ENCODE measurements at places on chromosomes 5 and 9.

- DNase-seq: no peak
Observed at GRCh38 chr9:18235181-18235908, 238.6 kb upstream of the ADAMTSL1 start.

DNA sequence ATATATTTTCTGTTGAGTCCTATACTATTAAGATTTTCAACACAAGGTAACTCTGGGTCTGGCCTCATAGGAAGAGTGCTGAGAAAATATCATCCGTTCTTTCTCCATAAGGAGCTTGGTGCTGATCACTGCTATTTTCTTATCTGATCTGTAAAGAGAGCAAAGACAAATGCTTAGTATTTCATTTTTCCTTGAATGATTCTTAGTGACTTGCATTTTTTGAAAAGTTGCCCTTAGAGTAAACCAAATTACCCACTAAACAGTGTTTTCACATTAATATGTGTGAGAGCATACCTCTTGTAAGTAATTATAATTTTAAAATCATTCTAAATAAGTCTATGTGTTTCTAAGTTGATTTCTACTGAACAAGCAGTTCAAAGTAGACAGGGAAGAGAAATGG lies 121.3 kb upstream of the CTSV start:
- DNase-seq: no peak

DNA sequence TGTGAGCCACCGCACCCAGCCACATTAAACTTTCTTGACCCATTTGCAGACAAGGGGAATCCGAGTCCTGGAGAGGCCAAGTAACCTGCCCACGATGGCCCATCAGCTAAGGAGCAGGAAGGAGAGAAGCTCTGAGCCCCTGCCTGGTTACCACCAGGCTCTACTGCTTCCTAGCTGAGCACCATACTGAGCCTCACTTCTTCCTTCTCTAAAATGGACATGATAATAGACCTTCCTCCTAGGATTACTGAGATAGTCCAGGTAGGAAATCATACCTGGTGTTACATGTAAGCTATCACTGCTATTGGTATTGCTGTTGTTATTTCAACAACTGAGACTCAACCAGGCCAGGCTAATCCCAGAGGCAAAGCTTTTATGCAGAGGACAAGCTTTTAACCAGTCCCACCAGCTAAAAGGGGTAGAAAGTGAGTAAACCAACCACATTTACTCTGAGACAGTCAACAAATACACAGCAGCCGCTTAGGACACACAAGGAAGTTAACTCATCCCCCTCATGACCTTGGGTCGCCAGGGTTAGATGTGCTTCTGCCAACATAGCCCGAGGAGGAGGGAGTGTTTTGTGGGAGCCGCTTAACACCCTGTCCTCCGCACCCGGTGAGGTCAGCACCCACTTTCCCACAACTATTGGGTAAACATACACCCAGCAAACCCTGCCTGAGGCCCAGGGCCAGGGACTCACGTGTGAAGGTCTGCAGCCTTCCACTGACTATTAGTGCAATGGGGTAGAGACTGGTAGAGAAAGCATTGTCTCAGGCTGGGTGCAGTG lies 20.6 kb upstream of the PTGES start:
- DNase-seq: no peak

DNA sequence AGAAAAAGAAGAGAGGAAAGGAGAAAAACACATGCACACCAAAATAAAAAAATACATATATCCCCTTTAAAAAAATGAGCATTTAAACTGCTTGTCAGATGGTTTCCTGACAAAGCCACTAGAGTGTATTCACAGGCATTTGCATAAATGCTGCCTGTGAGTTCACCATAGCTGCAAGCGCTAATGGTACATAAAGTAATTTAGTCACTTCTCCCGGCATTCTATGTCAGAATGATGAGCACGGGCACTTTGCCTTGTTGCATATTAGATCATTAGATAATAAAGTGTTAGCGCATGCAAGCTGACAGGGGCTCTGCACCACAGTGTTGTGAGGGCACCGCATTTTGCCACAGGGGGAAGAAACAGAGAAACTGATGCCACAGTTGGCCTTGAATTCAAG lies 280.6 kb downstream of the EBF1 start:
- no peak for DNase-seq

DNA sequence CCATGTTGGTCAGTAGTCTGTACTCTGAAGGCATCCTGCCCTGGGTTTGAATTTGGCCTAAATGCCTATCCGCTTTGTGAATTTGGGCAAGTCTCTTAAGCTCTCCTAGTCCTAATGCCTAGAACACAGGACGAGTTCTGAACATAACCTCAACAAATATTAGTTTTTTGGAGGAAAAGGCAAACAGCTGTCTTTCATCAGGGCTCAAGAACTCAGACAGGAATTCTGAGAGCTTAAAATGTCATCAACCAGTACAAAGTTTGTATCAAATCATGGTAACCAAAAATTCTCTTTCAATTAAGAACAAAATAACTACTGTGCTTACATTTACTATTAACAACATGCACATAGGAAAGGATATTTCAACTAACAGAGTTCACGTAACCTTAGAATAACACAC lies 182.5 kb upstream of the PPP1R2B start:
- DNase-seq: no peak

DNA sequence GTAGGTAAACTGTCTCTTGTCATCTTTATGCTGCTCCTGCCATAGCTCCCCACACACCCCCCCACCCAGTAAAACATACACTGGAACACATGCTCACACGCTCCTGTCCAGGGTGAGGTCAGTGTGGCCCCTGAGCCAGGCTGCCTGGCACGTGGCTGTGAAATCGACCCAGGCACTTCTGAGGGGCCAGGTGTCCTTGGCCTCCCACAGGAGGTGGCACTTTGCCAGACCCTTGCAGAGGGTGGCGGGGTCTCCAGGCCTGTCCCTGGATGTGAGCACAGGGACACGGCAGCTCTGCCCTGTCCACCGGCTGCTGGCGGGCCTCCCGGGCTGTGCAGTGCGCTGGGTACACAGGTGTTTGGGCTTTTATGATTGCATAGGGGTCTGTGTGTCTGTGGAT lies 10.0 kb upstream of the CRB2 start:
- DNase-seq: no peak

DNA sequence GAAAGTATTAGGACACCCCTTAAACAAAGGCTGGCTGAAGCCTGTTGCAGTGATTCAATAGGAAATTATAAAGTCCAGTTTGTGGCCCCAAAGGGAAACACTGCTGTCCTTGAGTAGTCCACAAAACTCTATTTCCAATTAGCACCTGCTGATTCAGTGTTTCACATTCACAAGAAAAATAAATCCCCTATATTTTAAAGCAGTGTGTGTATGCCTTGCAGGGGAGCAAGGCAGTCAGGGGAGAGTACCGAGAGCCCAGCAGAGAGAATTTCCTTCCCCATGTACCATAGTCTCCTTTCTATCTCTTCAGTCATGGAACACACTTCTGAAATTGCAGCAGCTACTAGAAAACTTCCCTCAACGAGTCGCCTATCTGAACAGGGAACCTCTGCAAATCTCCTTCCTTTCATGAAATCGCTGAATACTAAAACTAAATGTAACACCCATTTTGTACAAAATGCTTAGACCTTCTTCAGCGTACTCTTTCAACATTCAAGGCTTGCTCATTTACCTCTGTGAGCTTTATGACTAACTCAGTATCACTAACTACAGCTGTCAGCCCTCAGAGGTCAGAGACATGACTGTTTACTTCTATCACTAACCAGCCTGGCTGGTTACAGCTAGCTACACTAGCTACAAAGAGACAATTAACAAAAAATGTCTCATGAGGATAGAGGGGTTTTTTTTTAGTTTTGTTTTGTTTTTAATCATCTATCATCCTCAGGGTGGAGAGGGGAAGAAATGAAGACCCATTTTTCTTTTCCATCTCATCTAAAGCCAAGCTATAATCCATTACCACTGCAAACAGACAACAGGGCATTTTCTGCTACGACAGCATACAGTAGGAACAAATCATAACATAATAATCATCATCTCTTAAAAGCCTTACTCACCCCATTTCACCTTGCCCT lies 188.7 kb downstream of the EBF1 start:
- DNase-seq: no peak

GRCh38 chr9:127455324-127455992 lies 4.1 kb downstream of the LRSAM1 start:
- no peak for DNase-seq

DNA sequence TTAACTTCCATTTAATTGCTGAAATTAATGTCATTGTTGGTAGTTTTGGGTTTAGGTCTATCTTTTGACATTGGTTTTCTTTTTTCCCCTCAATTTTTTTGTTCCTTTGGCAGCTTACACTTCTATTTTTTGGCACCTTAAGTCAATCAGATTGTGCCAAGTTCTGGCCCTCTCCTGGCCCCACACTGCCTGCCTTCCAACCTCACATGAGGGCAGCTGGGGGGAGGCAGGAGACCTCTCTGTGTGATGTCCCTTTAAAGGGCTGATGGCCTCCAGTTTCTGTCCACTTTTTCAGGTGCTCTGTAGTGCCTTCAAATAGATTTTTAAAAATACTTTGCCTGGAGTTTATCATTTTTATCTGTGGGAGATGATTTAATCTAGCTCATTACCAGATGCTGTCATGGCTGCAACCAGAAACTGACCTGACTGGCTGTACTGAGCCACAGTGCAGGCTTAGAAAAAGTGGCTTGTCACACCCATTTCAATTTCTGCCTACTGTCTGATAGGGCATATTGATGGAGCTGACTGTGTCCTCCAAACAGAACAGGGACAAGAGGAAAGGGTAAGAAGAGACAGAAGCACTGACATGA lies 196.6 kb downstream of the FANCC start:
- no peak for DNase-seq

- DNase-seq: no peak
Observed at GRCh38 chr5:33595303-33595702, 154.5 kb downstream of the TARS1 start.

- DNase-seq: no peak
Observed at GRCh38 chr9:109765830-109766229, 14.2 kb upstream of the PALM2AKAP2 start.

DNA sequence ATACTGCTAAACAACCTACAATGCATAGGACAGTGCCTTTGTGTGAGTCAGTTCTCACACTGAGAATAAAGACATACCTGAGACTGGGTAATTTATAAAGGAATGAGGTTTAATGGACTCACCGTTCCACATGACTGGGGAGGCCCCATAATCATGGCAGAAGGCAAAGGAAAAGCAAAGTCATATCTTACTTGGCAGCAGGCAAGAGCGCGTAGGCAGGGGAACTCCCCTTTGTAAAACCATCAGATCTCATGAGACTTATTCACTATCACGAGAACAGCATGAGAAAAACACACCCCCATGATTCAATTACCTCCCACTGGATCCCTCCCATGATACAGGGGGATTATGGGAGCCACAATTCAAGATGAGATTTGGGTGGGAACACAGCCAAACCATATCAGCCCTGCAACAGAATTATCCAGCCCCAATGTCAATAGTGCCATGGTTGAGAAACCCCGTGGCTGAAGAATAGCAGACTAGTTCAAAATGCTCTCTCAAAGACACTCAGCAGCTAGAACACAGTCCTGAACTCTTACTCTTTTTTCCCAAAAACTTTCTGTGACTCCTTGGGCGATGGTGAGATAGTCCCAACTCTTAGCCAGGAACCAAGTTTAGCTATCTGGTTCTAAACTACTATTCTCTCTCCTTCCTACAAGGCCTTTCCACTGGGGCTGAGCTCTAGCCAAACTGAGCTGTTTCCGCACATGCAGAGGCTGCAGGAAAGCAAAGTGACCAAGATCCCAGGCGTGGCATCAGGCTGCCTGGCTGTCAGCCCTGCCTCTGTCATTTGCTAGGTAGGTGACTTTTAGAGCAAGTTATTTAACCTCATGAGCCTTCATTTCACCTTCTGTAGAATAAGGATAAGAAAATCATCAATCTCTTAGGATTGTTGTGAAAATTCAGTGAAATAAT lies 21.7 kb downstream of the FAT2 start:
- no peak for DNase-seq

GRCh38 chr9:87512311-87512710 lies 14.6 kb downstream of the DAPK1 start:
- DNase-seq: no peak

- no peak for DNase-seq
Observed at GRCh38 chr5:164356790-164357189, 851.4 kb downstream of the MAT2B start.

DNA sequence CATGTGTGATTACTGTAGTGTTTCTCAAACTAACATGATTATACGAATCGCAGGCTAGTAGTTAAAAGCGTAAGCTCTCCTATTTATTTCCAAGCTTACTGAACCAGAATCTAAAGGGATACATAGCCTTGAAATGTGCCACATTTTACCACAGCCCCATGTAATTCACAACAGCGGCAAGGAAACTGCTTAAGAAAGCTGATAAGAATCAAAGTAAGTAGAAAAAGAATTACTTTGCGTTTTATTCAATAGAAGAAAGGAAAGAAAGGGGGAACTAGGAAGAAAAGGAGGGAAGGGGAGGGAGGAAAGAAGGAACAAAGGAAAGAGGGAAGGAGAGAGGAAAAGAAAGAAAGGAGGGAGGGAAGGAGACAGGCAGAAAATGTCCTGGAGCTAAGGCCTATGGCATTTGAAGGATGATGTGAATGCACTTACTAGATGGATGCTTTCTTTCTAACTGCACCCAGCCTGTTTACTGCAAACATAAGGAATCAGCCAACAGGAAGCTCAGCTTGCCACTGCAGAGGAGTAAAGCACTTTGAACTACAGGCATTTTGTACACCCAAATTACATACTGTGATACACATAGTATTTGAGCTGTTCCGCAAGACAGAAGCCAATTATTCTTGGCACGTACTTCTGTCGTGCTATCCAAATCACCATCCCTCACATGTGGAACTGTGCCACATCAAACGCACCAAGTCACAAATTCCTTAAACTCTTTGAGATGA lies 521.7 kb downstream of the RAB3C start:
- DNase-seq: no peak

DNA sequence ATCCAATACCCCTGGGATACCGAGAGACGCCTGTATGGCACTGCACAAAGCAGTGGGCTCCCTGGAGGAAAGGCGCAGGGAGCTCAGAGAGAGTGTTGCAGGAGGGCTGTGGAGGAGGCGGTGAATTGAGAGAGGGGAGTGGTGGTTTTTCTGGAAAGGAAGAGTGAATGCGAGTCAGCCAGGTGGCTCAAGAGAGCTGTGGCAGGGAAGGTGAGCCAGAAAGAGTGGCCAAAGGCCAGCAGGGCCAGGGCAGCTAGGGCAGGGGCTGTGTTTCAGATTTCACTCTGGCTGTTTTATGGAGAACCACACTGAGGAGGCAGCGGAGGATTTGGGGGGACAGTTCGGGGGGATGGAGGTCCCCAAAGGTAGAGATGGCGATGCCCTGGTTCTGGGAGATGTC lies 13.0 kb upstream of the DAB2IP start:
- no peak for DNase-seq

GRCh38 chr9:121631978-121632418 lies 19.4 kb upstream of the DAB2IP start:
- DNase-seq: no peak

Data from NCI-H1436 treated with DMSO at 0.1 percent for 48 hours (cell line).